ENCODE measurements at places on chromosomes 6 and 20.

DNA sequence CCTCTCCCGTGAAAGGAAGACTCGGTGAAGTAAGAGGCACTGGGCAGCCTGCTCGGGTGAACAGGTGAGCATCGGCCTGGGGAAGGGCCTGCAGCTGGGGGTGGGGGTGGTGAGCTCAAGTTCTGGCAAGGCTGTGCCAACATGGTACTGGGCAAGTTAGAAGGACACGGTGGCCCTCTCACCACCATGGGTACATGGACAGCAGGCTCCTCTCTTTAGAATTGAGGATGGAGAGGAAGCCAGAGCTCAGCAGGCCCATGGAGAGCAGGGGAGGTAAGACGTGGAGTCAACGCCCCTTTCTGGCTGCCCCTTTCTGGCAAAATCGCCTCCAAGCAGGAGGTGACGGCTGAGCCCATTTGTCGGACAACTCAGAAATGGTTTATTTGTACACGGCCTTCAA is 135.6 kb downstream of the ANKRD60 start:
- DNase-seq, result no peak

GRCh38 chr6:83430611-83431544 is at the start of gene ME1:
ME1 (minus strand) TSS chr6:83431051; CDS start chr6:83430954, 97 bp downstream.
- no peak for DNase-seq

- DNase-seq, result no peak
Measured at GRCh38 chr20:58330249-58330648, 20.7 kb downstream of the RAB22A start.

- DNase-seq, result no peak
Measured at GRCh38 chr20:50762045-50762422, 30.7 kb downstream of the PARD6B start.

DNA sequence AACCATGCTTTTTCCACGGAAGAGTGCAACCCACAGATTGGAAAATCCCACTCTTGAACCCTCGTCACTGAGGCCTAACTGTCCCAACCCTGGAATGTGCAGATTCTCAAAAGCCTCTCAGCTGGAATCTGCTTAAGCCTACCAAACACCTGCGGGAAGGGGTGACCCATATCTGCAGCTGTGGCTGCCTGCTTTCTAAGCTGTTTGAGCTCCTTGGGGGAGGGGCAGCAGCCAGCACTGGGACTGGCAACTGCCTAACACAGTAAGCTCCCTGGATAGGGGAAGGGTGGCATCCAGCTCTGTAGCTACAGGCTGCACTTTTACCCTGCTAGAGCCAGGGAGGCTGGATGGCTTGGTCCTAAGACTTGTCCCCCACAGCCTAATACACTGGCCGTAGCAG is 579.6 kb downstream of the COL12A1 start:
- DNase-seq, result no peak

GRCh38 chr20:1301031-1301529 is 27.9 kb downstream of the SDCBP2 start:
- DNase-seq, result no peak

DNA sequence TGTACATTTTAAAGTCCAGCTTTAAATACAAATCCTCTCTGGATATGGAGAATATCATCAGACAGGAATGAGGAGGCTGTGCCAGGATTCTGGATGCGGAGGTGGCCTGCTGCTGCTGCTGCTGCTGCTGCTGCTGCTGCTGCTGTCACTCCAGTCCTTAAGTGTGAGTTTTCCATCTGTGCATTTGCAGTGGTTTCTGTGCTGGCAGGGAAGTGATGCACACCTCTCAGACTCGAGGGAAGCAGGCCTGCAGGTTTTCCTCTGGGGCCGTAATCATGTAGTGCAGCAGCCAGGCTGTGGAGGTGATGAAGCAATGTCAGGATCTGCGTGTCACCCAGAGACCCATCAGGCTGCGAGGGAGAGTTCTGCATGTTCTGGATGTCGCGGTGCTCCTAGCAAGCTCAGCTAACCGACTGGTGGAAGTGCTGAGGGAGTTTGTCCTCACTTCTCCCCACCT is 32.0 kb downstream of the CFAP61 start:
- no peak for DNase-seq

- DNase-seq, result no peak
Measured at GRCh38 chr6:508614-509013, 117.1 kb downstream of the IRF4 start.
